Foreskin keratinocyte (primary cell): ENCODE measurements at places on chromosomes 11 and 22. TPM values are rescaled to one million over a fixed set of nuclear protein-coding genes. Genes with fewer than 3 reads are reported as not detected.

GRCh38 chr11:44940835-44941234 is 9.8 kb downstream of the TP53I11 start:
- no peak for DNase-seq

DNA sequence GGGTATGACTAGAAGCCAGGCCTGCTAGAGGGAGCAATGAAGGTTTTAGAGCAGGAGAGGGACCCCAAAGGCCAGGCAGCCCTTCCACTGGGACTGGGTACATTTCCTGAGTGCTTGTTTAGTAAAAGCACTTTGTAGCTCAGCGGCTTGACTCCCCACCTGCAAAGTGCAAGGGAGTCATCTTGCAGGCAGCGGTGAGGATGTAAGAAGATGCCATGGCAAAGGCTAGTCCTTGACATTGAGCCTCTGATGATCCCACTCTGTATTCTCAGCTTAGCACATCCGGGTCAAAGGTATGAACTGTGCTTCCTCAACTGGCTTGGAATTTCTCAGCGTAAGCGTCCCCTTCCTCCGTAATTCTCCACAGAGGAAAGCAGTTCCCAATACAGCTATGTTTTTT is 3.1 kb upstream of the UBE2L3 start:
- DNase-seq = no peak

DNA sequence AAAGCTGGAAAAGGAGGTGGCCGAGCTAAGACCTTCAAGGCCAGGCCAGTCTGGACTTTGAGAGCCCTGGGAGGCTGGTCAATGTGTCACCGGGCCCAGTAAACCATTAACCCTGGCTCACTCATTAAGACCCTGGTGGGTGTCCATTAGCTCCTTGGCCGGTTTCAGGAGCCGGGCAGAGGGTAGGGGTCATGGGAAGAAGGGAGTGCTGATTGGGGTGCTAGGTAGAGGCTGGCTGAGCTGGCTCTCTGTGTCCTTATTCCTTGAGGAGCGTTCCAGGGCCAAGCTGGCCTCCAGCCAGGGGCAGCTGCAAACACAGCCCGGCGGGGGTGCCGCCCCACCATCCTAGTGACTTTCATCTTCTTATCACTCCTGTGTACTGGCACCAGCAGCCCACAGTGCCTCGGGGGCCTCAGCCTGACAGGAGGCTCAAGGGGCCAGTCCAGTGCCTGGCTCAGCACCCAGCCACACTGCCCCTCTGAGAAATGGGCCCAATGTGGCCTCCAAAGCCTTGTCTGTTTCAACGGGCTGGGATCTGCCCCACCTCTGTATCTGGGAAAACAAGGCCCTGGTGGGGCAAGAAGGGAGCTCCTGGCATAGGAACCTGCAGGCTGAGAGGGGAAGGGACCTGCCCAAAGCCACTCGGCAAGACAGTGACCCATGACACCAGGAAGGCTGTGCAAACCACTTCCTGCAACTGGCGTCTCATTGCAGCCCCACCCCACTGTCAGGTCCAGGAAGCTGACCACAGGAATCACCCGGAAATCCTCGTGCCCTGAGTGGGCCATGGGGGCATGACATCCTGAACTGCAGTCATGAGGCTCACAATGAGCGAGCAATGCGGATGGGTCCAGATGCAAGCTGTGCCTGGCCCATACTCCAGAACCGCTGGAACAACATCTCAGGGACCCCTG is 15.1 kb upstream of the RGL4 start:
- no peak for DNase-seq

The RNF141 gene
- 19.6 and 24.8 TPM in 2 replicates for polyA plus RNA-seq

DNA sequence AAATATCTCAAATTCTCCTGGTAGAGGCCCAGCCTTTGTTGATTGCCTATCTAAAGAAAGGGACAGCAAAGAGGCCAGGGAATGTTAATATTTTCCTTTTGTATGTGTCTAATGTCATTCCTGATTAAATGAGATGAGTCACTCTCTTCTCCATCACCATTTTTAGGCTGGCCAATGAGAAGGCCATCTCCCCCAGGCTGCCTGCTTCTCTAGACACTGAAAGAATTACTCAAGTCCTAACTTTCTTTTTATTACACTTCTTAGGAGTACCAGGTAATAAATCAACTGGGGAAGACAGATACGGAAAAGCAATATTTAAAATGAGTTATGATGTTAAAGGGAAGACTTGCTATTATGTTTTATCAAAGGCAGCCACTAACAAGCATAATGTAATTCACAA is 259.2 kb upstream of the SORL1-AS1 start:
- no peak for DNase-seq

The MMP8 gene
- polyA plus RNA-seq = not detected in 2 replicates

The IL10RA gene
- polyA plus RNA-seq = not detected in 2 replicates
